ENCODE measurements at places on chromosomes 5 and 9.

- DNase-seq: no peak
These were observed 744.2 kb downstream of the MTRR start for GRCh38 chr5:8613078-8613685.

DNA sequence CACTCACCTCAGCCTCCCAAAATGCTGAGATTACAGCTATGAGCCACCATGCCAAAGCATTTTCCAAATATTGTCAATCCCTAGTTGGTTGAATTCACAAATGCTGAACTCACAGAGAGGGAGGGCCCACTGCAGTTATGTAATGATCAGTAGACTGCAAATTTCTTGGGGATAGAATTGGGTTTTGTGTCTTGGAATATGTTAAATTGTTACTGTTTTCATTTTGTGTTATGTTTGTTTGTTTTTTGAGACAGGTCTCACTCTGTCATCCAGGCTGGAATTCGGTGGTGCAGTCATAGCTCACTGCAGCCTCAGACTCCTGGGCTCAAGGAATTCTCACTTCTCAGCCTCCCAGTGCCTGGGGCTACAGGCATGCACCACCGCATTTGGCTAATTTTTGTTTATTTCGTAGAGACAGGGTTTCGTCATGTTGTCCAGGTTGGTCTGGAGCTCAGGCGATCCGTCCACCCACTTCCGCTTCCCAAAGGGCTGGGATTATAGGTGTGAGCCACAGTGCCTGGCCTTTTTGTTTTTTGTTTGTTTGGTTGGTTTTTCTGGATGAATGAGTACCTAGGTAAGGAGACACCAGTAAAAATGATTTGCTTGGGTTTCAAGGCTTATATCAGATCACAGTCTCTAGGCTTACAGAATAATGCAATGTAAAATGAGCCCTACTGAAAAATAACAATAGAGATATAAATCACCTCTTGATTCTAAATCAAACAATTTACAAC is 31.5 kb upstream of the LMNB1 start:
- DNase-seq: no peak

- DNase-seq: no peak
These were observed 92.1 kb downstream of the CACNA1B start for GRCh38 chr9:137969685-137970084.

DNA sequence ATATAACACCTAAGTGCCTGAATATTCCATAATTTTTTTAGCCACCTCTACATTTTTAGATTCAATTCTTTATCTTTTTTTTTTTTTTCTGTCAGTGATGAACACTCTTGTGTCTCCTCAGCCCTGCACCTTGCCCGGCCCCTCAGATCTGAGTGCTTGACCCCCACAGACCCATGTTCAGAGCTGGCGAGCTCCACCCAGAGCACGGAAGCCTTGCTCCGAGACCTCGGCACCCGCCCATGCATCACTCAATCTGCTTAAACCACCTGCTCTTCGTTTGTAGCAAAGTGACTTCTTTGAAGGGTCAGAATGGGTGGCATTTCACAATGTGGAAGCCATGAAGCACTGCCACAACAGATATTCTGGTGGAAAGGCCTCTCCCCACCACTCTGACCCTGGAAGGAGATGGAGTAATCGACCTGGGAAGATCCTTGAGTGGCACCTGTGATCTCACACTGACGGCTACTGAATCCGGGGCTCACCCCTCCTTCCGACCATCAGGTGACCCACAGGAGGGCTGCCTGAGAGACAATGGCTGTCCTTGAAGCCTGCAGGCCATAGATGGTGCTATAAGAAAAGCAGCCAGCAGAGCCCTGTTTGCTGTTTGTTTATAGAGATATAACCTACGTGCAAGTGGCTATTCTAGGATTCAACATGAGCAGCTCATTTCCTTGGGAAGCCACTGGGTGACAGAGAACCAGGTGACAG is 261.1 kb upstream of the IRX4 start:
- no peak for DNase-seq

- DNase-seq: no peak
These were observed 118.9 kb downstream of the ACER2 start for GRCh38 chr9:19527663-19528062.

- DNase-seq: no peak
These were observed 327.4 kb downstream of the SH3GL2 start for GRCh38 chr9:17906176-17906840.

Measured in central memory CD4-positive, alpha-beta T cell (primary cell).